ENCODE measurements at places on chromosomes 5 and 9.

GRCh38 chr9:113927277-113927676, 51.2 kb downstream of the ZNF618 start:
- no peak for DNase-seq

DNA sequence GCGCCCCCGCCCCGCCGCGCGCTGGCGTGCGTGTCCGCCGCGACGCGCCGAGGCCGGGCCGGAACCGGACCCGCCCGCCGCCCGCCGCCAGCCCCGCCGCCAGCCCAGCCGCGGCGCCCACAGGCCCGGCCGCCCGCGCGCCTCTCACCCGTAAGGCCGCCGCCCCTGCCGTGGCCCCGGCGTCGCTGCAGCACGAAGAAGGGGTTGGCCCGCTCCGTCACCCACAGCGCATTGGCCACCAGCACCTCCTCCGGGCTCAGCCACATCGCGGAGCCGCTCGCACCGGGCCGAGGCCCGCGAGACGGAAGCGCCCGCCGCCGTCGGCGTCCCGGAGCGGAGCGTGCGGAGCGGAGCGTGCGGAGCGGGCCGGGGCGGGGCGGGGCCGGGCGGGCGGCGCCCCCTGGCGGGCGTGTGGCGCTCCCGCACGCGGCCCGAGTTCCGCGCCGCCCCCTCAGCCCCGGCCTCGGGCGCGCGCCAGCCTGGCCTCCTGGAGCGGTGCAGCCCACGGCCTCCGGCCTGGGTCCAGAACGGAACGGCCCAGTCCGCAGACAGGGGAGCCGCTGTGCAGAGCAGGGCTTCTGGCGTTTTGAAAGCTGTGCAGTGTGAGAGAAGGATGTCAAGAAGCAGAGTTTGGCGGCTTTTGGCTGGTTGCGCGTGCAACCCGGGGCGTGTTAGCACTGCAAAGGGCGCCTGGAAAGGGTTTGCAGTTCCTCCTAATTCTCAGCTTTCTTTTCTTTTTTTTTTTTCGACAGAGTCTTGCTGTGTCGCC, at the start of gene TBC1D9B:
Gene TBC1D9B, minus strand, starts transcription at position 342 of the 769 bp plus-strand sequence. Its CDS starts 76 bp downstream, at position 266.
- peak; percentile 85 for DNase-seq

- no peak for DNase-seq
Measured at GRCh38 chr5:3944930-3945329, 349.3 kb downstream of the IRX1 start.

GRCh38 chr9:69932901-69933300, 110.7 kb upstream of the MAMDC2 start:
- DNase-seq, result no peak

DNA sequence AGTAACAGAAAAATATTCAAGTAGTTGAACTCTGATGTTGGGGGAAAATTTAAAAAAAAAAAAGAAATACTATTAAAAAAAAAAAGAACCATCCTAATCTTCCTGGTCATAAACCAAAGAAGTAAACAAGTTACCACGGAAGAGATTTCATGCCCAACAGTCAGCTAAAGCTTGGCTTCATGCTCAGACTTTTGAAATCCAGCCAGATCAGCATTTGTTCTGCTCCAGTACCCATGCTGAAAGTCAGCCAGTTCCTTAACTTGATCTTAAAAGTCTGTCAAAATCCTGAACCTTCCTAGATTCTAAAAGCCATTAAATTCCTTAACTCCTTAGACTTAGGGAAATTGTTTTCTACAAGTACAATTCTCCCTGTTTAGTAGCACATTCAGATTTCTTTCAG, 908.7 kb upstream of the CDH9 start:
- DNase-seq, result no peak

- DNase-seq, result no peak
Measured at GRCh38 chr9:12652973-12653372, 40.2 kb upstream of the TYRP1 start.

GRCh38 chr9:14272927-14273528, 40.9 kb downstream of the NFIB start:
- no peak for DNase-seq

DNA sequence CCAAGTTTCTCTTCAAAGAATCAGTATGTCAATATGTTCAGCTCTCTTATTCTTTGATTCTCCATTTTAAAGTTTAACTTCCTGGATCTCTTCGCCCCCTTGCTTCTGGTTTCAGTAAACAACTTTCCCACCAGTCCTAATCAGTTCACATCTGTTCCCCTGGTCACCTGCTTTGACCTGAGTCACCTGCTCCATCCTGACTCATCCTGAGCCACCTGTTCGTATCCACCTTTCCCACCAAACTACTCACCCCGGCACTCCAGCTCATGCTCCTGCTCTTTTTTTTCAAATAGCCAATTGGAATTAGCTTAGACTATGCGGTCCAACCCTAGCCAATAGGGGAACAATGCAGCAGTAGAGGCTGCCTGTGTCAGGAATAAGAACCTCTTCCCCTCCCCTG, 23.6 kb upstream of the CSF1R start:
- DNase-seq, result no peak

DNA sequence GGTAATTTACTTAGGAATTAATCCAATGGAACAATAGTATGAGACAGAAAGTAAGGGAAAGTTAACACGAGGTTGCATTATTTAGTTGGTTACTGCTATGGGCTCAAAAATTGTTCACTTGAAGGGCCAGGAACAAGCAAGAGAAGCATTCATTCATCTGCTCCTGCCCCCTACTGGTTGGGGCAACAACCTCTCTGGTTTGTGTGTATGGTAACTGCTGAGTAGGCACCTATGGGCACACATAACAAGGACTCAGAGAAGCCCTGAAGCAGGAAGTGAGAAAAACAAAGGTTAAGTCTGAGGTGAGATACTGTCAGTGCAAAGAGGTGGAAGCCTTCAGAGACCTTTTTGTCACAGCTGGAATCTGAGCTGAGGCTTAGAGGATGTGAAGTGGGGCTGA, 34.4 kb upstream of the RANBP6 start:
- DNase-seq, result no peak

GRCh38 chr9:136137321-136138265, 18.9 kb upstream of the TMEM250 start:
- DNase-seq, result no peak

DNA sequence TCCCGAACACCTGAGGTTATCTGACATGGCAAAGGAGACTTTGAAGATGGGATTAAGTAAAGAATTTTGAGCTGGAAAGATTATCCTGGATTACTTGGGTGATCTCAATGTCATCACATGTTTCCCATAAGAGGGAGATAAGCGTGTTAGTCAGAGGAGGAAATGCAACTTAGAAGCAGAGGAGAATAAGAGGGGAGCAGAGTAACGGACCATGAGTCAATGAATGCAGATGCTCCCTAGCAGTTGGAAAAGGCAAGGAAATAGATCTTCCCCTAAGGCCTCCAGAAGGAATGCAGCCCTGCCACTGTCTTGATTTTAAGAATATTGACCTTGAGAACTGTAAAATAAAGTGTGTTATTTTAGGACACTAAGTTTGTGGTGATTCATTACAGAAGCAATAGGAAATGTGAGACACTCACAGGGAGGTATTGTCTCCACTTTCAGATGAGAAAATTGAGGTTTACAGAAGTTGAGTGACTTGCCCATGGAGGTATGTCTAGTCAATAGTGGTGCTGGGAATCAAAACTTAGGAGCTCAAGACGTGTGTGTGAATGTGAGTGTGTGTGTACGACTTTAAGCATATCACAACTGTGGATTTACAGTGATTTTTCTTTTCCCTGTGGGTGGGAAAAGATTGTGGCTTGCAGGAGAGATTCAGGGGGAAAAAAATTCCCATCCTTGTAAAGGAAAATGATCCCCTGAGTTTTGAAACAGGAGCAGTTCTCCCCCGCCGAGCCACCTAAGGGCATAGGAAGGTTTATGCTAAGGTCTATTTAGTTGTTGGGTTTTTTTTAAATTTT, 125.3 kb downstream of the TRIM32 start:
- DNase-seq, result no peak
